ENCODE measurements at places on chromosomes 11 and 22.
A peak's percentile ranks its signal among the peaks of the same experiment; 100 is the strongest.

GRCh38 chr22:50121202-50121740 is 31.5 kb downstream of the MOV10L1 start:
- no peak for DNase-seq

GRCh38 chr22:35231585-35232084 is 25.7 kb upstream of the HMGXB4 start:
- DNase-seq: peak; percentile 72

DNA sequence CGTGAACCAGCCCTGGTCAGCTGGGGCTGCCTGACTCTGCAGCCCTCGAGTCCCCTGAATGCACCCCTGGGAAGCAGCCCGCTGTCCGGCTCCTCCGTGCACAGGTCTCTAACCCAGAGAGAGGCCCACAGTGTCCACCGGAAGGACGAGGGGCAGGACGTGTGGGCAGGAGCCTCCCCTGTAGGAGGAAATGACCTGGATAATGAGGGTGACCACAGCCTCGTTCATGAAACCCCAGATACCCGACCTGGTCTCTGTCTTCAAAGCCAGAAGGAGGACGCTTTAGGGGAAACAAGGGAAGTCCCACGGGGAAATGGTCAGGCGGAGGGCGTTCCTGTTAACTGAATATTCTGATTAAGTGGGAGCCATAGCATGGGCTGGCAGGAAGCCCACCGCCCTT is 23.3 kb downstream of the LIF start:
- DNase-seq: no peak

DNA sequence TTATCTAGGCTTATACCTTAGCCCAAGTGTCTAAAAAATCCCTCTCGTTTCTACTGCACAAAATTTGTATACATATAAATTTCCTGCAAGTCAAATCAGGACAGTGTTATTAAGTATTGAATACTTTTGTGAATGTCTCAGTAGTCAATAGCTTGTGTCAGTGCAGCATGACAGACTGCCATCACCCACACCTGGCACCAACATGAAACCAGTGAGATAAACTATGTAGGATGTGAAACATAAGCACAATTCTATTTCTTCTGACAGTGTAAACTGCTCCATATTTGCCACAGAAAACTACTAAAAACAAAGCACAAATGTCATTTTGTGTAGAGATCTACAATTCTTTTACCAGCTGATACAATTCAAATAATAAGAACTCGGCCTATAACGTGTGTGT is 542.1 kb upstream of the LUZP2 start:
- no peak for DNase-seq

GRCh38 chr22:30150212-30150611 is 69.9 kb downstream of the HORMAD2 start:
- DNase-seq: no peak

DNA sequence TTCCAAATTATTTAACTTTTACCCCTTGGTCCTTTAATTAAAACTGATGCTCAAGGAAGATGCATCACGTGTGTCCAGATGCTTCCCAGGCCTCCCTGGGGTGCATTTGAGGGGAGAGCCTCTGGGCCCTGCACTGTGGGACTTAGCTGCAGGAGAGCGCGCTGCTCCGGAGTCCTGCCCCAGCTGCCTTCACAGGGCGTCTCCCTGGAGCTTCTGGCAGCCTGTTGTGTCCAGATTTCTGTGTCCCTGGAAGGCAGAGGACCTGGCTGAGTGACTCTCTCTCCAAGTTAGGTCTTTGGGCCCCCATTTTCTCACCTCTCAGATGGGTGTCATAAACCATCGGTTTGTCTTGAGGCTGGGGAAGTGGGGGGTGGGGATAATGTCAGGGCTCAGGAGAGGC is 3.0 kb downstream of the ARHGAP8 start:
- no peak for DNase-seq

- no peak for DNase-seq
Measured at GRCh38 chr11:20626279-20626678, 26.9 kb downstream of the SLC6A5 start.

- no peak for DNase-seq
Measured at GRCh38 chr22:19929586-19930550, 11.7 kb upstream of the COMT start.

- no peak for DNase-seq
Measured at GRCh38 chr11:67545280-67545679, 22.0 kb upstream of the CABP2 start.

- DNase-seq: peak; percentile 24
Measured at GRCh38 chr22:33302049-33302545, 243.9 kb upstream of the SYN3 start.

GRCh38 chr11:132288036-132288435 is 917.6 kb downstream of the NTM start:
- DNase-seq: no peak

DNA sequence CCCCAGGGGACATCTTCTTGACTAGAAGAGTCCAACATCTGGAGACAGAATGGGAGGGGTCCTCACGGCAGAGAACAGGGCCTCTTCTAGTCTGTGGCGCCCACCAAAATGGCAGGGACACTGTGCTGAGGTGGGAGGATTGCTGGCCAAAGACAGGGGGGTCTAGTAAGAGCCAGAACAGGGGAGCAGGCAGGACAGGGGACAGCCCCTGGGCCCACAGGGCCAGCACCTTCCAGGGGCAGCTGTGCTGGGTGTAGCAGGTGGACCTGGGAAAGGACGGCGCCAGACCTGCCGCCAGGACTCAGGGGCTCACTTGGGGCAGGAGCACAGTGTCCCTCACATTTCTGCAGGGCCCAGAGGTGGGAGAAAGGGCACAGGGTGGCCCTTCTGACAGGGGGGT is 858 bp upstream of the APOBEC3A start:
- no peak for DNase-seq

DNA sequence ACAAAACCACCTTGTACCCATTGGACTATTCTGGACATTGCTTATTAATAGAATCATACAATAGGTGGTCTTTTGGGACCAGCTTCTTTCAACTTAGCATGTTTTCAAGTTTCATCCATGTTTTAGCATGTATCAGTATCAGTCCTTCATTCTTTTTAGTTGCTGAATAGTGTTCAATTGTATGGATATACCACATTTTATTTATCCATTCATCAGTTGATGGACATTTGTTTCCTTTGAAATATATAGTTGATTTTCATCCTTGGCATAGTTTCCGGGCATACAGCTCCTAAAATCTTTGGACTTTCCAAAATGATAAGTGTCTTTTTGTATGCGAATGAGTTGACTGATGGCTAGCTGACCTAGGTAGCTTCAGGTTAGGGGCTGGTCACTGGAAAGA is 12.2 kb downstream of the PPP6R3 start:
- DNase-seq: no peak

DNA sequence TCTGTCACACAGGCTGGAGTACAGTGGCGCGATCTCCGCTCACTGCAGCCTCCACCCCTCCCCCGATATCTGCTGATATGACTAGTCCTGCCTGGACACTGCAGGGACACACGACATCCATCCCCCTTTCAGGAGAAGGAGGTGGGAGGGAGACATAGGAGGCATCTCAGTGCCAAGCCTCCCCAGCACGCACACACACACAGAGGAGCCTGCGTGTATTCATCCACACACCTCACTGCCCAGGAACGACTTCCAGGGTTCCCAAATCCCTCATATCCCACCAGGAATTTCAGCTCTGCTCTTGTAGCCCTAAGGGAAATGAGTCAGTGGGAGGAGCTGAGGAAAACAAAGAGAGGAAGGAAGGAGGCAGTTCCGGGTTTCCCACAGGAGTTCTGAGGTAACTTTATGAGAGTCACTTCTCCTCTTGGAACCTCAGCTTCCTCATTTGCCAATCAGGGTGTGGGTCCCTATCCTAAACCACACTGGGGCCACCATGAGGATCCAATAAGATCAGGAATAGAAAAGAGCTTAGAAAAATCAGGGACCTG is 37.2 kb upstream of the ACER3 start:
- DNase-seq: no peak

DNA sequence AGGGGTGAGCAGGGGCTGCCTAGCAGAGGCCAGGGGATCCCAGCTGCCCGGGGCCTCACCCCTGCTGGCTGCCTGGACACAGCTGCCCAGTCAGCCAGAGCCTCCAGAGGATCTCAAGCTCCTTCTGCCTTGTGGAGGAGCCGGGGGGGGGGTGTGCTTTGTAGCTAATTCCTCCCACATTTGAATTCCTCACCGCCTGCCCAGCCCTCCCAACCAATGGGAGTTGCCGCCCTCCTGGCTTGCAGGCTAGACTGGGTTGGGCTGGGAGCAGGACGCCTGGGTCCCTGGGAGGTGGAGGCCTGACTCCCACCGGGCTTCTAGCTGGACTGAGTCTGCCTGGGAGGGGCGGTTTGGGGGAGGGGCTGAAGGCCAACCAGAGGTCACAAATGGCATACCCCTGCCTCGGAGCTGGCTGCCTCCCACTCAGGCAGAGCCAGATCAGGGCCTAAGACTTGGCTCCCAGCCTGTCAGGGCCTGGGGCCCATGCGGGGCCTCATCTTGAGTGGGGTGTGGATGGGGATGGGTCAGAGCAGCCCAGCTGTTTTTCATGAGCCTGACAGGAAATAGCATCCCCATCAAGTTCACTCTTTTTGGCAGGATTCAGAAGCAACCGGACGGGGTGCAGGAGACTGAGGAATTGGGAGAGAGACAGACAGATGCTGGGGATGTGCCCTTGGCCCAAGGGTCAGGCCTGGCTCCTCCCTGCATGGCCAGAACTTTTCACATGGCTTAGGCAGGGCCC is 29.2 kb upstream of the PDE2A start:
- DNase-seq: no peak

- DNase-seq: peak; percentile 34
Measured at GRCh38 chr11:72848846-72849466, 34.7 kb downstream of the ATG16L2 start.

- no peak for DNase-seq
Measured at GRCh38 chr22:25827415-25827814, 85.4 kb downstream of the MYO18B start.

- no peak for DNase-seq
Measured at GRCh38 chr11:100874203-100874602, 187.1 kb downstream of the ARHGAP42 start.

GRCh38 chr11:86606270-86606835 is 66.1 kb downstream of the ME3 start:
- no peak for DNase-seq

GRCh38 chr11:116797816-116798215 is 6.1 kb upstream of the APOA5 start:
- DNase-seq: no peak

DNA sequence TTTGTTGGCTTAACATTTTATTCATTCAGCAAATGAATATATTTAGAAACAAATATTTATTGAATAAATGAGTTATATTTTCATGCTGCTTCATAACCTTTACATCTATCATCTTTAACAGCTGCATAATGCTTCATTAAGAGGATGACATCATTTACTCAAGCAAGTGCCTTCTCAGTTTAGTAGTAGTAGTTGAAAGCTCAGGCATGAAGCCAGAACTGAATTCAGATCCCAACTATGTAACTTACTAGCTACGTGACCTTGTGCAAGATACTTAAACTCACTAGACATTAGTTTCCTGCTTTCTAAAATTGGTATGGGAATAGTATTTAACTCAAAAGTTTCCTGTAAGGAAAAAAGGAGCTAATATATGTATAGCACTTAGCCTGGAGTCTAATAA is 90.3 kb downstream of the TMPRSS5 start:
- no peak for DNase-seq

DNA sequence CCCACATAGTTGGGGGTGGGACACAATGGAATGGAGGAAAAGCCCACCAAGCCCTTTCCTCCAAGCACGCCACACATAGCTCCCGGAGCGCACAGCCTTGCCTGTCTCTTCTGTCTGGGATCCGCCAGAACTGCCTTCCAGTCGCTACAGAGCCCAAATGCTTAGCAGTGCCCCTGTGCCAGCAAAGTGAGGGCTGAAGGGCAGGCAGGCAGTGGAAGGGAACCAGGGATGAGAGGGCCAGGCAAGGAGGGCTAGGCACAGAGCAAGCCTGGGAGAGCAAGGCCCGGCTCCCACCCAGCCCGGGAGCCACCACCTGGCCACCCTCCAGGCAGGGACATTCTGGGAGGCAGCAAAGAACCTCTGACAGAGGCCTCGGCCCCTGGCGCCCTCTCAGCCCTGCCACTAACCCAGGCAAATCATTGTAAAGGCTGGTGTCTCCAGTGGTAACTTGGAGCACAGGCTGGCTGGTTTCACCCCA is 32.5 kb downstream of the PPP2R1B start:
- no peak for DNase-seq

Measured in activated naive CD4-positive, alpha-beta T cell treated with Interleukin-2 at 50 U/mL for 16 hours (primary cell).